ENCODE measurements at places on chromosomes 7 and 10.

DNA sequence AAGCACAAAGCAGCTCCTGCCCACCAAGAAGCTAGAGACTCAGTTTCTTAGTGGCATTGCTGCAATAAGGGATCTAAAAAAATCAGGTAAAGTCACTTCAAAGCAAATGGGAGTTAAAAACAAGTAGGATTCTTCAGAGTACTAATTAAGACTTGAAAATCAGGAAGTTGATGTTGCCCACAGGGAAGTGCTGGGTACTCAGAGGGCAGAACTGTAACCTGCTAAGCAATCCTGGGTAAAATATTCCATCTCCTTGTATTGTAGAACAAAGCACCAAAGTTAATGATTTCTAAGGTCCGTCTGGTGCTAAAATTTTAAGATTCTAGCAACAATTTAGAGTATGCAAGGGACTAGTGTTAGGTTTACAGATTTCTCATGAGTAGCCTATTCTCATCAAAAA is 8.3 kb downstream of the PEX1 start:
- DNase-seq = no peak

DNA sequence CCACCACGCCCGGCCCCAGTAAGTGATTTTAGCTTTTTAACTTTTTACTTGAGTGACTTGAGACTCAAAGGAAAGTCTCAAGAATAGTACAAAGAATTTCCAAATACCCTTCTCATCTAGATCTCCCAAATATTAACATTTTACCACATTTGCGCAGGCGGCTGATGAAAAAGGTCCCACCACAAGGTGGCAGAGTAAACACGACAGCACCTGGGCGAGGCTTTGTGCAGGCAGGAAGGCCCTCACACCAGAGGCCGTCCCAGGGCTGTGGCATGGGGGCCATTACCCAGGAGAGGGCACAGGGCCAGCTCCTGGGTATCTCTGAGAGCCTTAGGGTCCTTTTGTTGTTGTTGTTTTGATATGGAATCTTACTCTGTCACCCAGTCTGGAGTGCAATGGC is 50.0 kb upstream of the WIPI2 start:
- peak; percentile 9 for DNase-seq

GRCh38 chr7:7261863-7262262 is 79.5 kb downstream of the C1GALT1 start:
- no peak for DNase-seq

- no peak for DNase-seq
These were observed 169.9 kb upstream of the ASAH2 start for GRCh38 chr10:50421026-50421719.

GRCh38 chr10:3043512-3044368 is 23.6 kb upstream of the PFKP start:
- DNase-seq = peak; percentile 47

GRCh38 chr10:1502451-1502850 is 234.9 kb downstream of the ADARB2 start:
- no peak for DNase-seq

DNA sequence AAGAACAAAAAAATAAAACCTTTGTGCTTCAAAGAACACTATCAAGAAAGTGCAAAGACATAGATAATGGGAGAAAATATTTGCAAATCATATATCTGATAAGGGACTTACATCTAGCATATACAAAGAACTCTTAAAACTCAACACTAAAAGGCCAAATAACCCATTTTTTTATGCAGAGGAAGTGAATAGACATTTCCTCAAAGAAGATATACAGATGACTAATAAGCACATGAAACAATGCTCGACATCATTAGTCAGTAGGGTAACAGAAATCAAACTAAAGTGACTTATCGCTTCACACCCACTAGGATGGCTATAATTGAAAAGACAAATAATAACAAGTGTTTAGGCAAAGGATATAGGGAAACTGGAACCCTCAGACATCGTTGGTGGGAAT is 78.0 kb downstream of the MALSU1 start:
- no peak for DNase-seq

GRCh38 chr10:106959521-106959920 is 205.0 kb downstream of the SORCS1 start:
- DNase-seq = no peak

DNA sequence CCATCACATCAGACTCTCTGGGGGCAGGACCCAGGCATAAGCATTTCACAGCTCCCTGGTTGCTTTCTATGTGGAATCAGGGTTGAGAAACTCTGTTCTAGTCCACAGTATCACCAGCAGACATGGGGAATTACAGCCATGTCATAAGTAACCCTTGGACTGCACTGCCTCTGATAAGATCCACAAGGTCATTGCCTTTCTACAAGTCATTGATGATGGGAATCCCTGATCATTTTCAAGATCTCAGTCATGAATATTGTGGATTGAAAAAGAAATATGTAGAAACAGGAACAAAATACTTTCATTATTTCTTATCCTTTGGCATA is 304.1 kb downstream of the KLF6 start:
- DNase-seq = no peak

- no peak for DNase-seq
These were observed 6.5 kb upstream of the ERLIN1 start for GRCh38 chr10:100192350-100192749.

- DNase-seq = no peak
These were observed 15.6 kb downstream of the BCCIP start for GRCh38 chr10:125838802-125839575.

- DNase-seq = no peak
These were observed 1.7 kb upstream of the NKX6-2 start for GRCh38 chr10:132787495-132788179.

Measured in stimulated activated CD4-positive, alpha-beta T cell treated with anti-CD3 and anti-CD28 coated beads, Interleukin-12 subunit alpha, Interleukin-12 subunit beta, amount 100 ng/mL, for 4 hours (primary cell).